EH (cell line): ENCODE measurements at places on chromosomes 13 and 19.

DNA sequence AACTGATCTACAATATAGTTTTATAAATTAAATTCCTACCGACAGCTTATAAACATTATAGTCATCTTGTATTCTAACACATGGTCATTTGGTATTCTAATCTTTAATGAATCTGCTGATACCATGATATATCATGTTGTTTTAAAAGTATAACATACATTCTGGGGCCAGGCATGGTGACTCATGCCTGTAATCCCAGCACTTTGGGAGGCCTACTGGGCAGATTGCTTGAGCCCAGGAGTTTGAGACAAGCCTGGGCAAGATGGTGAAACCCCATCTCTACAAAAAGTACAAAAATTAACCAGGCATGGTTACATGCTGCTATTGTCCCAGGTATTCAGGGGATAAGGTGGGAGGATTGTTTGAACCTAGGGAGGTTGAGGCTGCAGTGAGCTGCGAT lies 3.1 kb downstream of the ZNF383 start:
- DNase-seq: no peak

DNA sequence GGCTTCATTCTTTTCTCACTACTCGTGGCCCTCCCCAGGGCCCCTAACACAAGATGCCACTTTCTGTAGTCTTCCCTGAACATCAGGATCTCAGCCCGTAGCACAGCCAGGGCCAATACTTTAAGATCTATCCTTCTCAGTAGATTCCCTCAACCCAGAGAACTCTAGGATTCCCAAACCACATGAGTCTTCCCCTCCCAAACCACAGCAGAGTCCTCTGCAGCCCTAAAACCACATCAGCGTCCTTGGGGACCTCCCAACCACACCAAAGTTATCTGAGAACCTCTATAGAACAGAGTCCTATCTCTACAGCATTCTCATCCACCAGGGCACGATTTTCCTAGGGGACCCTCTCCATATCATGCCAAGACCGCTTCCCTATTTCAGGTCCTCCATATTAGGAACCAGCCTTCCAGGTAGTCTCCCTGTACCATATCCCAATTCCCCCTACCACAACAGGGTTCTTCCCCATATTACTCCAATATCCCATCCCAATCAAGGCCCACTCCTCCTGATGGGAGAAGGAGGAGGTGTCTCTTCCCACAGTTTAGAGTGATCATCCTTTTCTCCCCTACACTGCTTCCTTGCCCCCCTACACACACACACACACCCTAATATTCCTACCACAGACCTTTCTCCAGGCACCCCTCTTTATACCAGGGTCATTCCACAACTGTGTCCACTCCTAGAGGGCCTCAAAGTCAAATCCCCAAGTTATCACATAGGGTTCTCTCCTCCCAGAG lies 1.4 kb downstream of the DYRK1B start:
- no peak for DNase-seq

GRCh38 chr13:109713681-109714080 lies 72.7 kb downstream of the IRS2 start:
- no peak for DNase-seq

DNA sequence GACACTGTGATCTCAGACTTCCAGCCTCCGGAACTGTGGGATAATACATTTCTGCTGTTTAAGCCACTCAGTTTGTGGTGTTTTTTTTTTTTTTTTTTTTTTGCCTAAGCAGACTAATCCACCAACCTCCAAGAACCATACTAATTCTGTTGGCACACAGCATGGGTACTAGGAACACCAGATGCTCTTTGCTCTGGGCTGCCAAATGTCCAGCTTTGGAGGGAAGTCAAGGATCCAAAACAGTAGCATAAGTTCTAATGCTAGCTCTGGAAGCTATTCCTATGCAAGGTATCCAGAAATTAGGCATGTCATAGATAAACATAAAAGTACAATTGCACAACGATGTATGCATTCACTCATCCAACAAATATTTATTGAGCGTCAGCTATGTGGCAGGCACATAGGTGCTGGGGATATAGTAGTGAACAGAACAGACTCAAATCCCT lies 64.5 kb upstream of the WDFY2 start:
- peak; percentile 66 for DNase-seq

- DNase-seq: no peak
Observed at GRCh38 chr13:112152846-112153245, 85.9 kb downstream of the SOX1 start.

GRCh38 chr13:54394908-54395307 lies 1366.3 kb downstream of the OLFM4 start:
- DNase-seq: no peak

DNA sequence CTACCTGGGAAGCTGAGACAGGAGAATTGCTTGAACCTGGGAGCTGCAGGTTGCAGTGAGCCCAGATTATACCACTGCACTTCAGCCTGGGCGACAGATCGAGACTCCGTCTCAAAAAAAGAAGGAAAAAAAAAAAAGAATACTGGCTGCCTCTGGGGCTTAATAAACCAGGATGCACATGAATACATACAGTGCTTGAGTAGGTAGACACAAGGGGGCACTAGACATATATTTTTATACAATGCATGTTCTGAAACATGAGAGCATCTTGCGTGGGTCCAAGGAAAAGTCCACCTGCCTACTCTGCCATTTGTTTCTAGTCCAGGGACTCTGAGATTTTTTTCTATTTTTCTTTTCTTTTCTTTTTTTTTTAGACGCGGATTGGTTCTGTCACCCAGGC lies 31.2 kb downstream of the KEAP1 start:
- DNase-seq: peak; percentile 58

- DNase-seq: no peak
Observed at GRCh38 chr13:20803180-20803965, 29.6 kb upstream of the EEF1AKMT1 start.

DNA sequence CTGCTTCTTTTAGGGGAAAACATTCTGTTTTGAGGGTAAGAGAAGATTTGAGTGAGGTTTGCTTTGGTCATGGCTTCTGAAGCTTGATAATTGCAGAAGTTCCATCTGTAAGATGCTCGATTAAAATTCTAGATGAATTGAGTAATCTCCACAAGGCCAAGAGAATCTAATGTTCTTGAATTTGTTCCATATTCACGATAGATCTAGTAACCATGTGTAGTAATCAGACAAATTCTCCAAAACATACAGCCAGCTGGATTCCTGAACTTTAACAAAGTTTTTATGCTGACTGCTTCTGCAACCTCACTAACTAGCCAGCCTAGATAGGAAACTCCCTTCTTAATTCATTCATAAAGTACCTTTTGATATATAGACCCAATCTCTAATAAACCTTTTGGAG lies 92.7 kb downstream of the COL4A2 start:
- peak; percentile 38 for DNase-seq
